ENCODE measurements at places on chromosomes 5 and 9.

DNA sequence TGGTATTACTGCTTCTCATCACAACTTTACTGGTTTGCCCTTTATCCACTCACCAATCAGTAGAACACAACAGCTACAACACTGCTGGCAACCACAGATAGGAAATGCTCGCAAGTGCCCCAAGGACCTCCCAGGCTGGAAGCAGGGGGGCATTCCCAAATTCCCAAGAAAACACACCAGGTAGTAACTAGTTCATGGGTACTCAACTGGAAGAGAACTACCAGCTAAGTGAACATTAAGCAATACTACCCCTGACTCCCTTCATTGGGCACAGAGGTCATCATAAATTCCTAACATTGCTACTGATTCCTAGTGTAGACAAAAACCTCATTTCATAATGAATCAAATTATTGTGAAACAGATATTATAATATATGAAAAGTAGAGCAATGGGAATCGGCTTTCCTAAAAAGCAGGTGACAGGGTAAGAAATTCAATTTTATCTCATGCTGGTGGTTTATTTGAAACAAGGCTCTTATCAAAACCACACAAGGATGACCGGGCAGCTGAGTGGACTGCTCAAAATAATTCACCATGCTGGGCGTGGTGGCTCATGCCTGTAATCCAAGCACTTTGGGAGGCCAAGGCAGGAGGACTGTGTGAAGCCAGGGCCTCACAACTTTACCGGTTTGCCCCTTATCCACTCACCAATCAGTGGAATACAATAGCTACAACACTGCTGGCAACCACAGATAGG is 81.6 kb downstream of the TLE1 start:
- no peak for DNase-seq

DNA sequence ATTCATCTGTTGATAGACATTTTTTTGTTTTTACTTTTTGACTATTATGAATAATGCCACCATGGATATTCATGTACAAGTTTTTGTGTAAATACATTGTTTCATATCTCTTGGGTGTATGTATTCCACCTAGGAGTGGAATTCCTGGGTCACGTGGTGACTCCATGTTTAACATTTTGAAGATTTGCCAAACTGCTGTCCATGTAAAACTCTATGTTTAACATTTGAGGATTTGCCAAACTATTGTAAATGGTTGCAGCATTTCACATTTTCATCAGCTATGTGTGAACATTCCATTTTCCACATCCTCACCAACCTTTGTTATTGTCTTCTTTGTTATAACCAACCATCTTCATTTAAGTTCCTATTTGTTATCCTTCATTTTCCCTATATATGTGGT is 12.2 kb downstream of the TMEFF1 start:
- no peak for DNase-seq

- no peak for DNase-seq
Measured at GRCh38 chr9:120394058-120394669, 185.8 kb downstream of the CDK5RAP2 start.

- DNase-seq = no peak
Measured at GRCh38 chr5:9452181-9452580, 93.7 kb downstream of the SEMA5A start.

DNA sequence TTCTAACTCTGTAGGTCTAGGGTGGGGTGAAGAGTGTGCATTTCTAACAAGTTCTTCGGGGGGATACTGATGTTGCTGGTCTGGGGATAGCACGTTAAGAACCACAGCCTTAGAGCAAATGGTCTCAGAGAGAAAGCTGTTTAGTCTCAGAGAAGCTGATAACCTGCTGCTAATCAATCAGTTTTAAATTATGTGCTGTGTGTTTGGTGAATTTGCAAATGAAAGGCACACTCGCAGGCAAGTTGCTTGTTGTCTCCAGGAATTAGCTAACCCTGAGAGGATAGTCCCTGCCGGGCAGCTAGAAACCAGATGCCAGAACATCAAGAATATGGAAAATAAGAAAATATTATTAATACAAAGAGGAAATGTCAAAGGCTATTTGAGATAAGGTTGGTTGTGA is 79.2 kb downstream of the DMRT2 start:
- no peak for DNase-seq

- DNase-seq = no peak
Measured at GRCh38 chr5:8576178-8576577, 707.2 kb downstream of the MTRR start.

DNA sequence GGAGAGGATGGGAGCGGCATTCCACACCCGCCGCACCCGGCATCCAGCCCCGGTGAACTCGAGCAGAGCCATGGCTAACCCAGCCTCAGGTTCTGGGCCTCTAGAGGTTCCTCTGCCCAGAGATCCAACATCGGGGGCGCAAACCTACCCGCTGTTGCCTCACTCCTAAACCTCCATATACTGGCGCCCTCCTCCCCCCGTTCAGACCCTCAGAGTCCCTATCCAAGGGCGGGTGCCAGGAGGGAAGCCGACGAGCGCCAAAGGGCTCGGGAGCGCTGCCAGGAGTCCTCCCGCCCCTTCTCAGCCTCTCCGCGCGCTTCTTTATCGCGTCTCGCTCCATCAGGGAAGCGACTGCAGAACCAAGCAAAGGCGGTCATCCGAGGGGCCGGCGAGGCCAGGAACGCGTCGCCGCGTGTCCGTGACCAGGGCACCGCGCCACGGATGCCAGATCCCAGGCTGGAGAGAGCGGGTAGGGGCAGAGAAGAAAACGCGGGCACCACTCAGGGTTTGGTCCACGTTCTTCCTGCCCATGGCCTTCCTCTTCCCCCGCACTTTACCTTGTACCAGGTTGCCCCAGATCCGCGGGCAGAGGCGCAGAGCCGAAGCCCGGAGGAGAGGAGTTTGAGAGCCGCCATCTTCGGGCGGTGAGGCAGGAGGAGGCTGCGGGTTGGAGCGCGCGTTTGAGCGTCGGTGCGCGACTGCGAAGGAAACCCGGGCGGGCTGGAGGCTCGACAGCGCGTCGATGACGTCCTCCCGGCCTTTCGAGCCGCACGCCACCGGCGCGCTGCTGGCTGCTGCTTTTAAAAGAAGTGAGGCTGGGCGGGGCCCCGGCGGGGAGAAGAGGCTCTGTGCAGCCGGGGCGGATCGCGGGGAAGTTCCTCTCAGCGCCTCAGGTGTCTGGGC is at the start of gene OXCT1:
OXCT1 (minus strand) TSS at position 702 of the 903 bp plus-strand sequence; CDS start at position 635, 67 bp downstream.
- DNase-seq = peak; percentile 75

DNA sequence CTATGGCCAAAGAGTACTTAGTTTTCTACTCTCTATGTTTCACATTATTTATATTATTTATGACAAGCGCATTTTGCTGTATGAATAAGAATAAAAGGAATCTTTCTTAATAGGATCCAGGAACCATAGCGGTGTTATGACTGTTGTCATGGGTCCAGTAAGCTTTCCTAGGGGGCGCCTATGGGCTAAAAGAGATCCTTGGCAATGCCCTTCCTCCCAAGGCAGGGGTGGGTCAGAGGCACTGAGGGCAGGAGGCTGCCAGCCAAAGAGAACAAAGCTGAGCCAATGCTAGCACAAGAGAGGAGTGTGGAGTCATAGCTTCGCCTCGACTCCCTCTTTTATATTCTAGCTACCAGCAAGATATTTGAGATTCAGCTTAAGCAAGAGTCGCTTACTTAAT is 98.4 kb upstream of the GNAQ start:
- no peak for DNase-seq

DNA sequence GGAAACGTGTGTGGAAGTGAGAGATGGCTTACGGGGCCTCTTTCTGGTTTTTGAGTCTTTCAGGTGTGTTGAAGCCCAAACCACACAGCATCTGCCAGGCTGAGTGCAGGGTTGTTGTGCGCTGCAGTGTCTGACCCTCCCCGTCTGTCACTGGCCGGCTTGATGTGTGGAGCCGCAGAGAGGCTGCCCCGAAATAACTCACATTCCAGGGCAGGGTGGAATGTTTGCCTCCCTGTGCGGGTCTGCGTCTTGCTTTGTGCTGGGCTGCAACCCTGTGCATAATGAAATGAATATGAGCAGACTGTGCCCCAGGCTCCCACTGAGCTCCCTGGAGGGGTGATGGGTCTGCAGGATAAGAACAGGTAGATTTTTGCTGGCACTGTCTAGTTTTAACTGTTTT is 9.9 kb upstream of the PLEKHG4B start:
- no peak for DNase-seq

GRCh38 chr5:10735569-10736276 is 25.3 kb downstream of the DAP start:
- no peak for DNase-seq

DNA sequence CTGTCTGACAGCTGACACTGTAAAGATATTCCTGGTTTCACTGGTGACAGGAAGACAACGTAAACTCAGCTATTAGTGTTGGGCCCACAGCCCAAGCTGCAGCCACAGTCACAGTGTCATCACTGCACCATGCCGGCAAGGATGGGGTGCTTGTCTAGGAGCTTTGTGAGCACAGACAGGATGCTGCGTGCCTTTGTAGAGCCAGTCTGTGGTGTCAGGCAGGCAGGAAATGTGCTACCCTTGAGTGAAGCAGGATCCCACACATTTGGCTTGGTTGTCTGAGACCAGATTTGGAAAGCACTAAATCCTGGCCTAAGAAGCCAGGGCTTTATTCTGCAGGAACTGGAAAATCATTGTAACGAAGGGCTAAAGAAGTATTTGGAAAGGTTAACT is 121.6 kb upstream of the ADAMTS16 start:
- DNase-seq = no peak

DNA sequence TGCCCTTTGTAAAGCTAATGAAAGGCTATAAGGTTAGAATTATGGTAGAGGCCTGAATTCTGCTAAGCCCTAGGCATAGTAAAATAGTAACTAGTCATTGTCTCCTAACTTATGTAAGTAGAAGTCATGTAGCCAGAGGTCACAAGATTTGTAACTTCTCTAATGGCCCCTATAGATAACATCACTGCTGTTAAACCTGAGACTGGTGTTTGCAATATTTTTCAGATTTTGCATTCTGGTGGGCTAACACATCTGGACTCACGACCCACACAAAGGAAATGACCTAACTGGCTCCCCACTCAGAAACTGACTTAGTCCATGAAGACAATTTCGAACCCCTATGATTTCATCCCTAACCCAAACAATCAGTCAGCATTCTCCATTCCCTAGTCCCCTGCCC is 37.2 kb upstream of the TTC39B start:
- no peak for DNase-seq

GRCh38 chr5:83708170-83708569 is 12.5 kb downstream of the HAPLN1 start:
- no peak for DNase-seq

DNA sequence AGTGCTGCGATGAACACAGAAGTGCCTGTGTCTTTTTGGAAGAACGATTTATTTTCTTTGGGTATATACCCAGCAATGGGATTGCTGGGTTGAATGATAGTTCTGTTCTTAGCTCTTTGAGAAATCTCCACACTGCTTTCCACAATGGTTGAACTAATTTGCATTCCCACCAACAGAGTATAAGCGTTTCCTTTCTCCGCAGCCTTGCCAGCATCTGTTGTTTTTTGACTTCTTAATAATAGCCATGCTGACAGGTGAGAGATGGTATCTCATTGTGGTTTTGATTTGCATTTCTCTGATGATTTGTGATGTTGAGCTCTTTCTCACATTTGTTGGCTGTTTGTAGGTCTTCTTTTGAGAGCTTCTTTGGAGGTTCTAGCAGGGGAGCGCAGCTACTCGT is 134.6 kb downstream of the TENT4A start:
- no peak for DNase-seq

DNA sequence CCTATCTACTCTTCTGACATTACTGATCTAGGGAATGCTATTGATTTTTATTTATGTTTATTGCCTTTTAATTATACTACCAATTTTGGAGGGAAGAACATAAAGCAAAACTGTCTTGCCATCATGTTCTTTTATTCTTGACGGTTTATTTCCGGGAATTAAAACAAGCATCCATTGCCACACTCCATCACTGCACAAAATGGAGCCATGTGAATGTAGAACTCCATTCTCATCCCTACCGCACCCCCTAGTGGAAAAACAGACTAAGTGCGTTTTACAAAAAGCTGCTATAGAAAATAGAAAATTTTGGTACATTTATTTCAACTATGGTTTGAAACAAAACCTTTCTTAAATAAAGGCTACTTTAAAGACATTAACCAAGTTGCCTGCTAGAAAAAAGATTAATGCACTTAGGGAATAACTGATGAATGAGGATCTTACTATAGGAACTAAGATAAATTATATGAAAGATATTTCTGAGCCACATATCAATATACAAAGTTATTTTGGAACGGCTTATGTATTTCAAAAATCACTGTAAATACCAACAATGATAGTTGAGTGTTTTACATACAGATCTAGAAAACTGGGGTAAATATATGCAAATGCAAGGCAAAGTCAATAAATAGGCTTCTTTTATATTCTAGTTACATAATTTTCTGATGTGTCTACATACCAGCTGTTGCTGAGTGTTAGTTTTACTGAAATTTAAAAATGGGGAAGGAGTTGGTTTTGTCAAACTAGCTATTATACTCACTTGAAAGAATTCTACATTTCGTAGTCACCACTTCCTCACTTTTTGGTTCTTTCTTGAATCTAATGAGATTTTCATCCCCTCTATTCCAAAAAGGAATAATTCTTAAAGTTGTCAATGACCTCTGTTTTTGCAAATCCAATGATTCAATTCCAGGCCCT is 26.5 kb downstream of the OXCT1 start:
- DNase-seq = no peak

DNA sequence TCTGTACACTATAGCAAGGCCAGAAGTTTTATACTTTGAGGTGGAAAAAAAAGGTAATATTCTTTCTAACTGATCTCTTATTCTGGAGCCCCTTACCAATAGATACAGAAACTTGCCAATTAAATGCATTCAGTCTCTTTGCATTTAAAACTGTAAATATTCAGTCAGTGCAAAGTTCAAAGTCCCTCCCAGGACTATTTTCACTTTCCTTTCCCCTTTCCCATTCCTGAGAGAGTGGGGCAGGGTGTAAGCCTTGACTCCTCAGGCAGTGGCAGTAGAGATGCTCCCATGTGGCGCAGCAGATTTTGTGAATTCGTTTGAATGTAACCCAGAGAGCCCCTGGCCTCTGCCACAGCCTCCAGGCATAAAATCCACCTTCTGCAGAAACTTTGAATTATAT is 29.9 kb downstream of the CETN3 start:
- no peak for DNase-seq

GRCh38 chr5:79157305-79157704 is 45.7 kb downstream of the BHMT start:
- no peak for DNase-seq

GRCh38 chr9:133120501-133121197 is 391 bp downstream of the RALGDS start:
- no peak for DNase-seq

DNA sequence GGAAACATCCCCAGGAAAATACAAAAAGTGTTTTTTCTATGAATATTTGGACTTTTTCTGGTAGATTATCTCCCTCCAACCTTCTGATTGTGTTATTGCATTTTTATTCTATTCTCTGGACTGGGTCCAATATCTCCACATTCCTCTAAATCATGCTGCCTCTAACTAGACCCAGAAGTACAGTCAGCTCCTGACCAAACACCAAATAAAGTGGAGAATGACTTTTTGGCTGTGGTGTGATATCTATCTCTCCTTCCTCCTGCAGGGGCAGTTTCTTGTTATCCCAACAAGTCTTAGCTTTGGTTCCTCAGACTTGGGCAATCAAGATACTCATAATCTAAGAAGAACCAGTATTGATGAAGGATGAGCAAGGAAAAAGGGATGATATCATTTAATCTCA is 3.2 kb upstream of the RAI14 start:
- no peak for DNase-seq

Measured in stimulated activated effector memory CD8-positive, alpha-beta T cell treated with anti-CD3 and anti-CD28 coated beads, Interleukin-12 subunit alpha, Interleukin-12 subunit beta, amount 100 ng/mL, for 72 hours (primary cell).